ENCODE measurements at places on chromosomes 13 and 19. TPM values are rescaled to one million over a fixed set of nuclear protein-coding genes. Genes with fewer than 3 reads are reported as not detected.

Gene THAP8
- 5.4 TPM for total RNA-seq

Gene PSG2
- not detected for total RNA-seq

DNA sequence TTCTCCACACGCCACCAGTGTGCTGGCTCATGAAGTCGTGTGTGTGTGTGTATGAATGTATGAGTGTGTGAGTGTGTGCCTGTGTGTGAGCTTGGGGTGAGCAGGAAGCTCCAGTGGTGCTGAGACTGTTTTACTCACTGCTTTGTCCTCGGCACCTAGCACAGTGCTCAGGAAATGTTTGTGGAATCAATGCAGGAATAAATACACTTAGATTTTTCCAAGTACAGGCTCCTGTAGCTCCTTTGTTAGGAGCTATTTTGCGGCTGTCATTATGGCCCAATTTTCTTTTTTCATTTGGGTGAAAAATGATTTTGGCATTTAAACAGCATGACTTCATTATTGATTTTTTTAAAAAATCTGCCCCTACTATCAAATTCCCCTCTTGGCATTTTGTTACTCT is 193.5 kb upstream of the KL start:
- no peak overlapping the region for H3K4me3 ChIP-seq
- no peak overlapping the region for H3K27ac ChIP-seq
- H3K4me1 ChIP-seq = peaks cover 4% of the 10 kb centered on the region
- no peaks in the 10 kb centered on the region for H3K27me3 ChIP-seq

Gene LRP3
- total RNA-seq = 39.4 TPM

Gene CEACAM7
- total RNA-seq = 0.43 TPM

DNA sequence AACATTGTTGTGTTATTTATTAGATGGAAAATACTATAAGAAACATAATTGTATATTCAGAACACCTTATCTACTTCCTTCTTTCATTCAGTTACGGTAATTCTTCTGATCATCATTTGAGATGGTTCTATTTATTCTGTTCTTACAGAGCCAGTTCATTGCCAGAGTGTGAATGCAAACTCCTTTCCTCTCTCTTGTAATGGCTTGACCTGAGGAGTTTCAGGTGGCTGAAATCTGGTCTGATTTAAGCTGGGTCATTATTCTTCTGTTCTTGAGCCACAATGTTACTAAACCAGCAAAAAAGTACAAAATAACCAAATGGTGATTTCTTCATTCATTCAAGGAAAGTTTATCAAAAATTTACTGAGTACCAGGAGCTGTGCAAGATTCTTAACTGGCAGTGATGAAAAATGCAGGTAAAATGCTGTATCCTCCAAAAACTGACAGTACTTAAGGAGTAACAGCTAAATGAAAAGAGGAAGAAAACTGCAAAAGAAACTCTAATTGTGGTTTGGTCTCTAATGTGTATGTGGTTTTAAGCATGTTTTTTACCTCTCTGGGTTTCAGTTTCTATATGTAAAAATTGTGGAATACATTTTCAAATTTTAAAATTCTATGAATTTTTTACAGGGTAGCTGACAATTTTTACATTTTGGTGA is 182.4 kb upstream of the UFM1 start:
- no peak overlapping the region for H3K27ac ChIP-seq
- H3K4me3 ChIP-seq = no peak overlapping the region
- H3K4me1 ChIP-seq = no peaks in the 10 kb centered on the region

Gene ONECUT3
- total RNA-seq = not detected

DNA sequence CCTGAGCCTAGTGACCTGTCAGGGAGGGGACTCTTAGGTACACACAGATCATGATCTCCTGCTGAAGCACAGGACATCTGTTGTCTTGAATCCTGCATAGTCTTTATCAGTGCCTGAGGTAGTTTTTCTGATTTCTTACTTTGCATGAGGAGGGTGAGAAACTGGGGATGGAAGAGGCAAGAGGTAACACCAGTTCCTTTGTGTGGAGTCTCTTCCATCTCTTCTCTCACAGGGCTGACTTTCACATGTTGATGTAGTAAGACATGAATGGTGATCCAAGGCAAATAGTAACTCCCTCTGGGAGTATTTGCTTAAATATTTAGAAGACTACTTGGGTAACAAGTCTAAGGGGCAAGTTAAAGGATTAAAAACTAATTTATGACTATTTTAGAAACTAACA is 9.5 kb downstream of the NBEA start:
- H3K4me3 ChIP-seq = no peak overlapping the region
- no peaks in the 10 kb centered on the region for H3K4me1 ChIP-seq
- no peaks in the 10 kb centered on the region for H3K36me3 ChIP-seq
- no peak overlapping the region for H3K27ac ChIP-seq
- no peaks in the 10 kb centered on the region for H3K27me3 ChIP-seq

- H3K4me1 ChIP-seq = peaks cover 27% of the 10 kb centered on the region
- no peaks in the 10 kb centered on the region for H3K27me3 ChIP-seq
- H3K36me3 ChIP-seq = peaks cover 33% of the 10 kb centered on the region
- no peak for DNase-seq
- H3K27ac ChIP-seq = peak overlapping the region; percentile 95
Measured at GRCh38 chr19:39970425-39970674, 615 bp upstream of the PSMC4 start.

DNA sequence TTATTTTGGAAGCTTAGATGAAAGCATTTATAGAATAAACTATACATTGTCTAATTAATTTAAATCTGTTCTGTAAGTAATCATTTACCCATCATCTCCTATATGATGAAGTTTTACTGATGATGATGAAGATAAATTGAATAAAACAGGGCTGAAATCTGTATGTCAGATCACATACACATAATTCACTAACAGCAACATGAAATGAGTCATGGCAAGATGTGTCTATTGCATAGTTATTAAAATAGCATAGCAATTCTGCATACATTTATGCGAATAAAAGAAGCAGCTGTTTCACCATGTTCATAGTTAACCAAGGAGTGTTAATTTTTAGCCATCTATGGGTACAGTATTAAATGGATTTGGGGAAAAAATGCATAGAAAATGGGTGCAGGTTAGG is 424.9 kb downstream of the LIG4 start:
- no peaks in the 10 kb centered on the region for H3K27me3 ChIP-seq
- H3K4me1 ChIP-seq = no peaks in the 10 kb centered on the region
- no peak overlapping the region for H3K4me3 ChIP-seq
- no peak for DNase-seq
- no peak overlapping the region for H3K27ac ChIP-seq

GRCh38 chr19:1818549-1819195 is 6.6 kb upstream of the ATP8B3 start:
- H3K4me1 ChIP-seq = no peaks in the 10 kb centered on the region
- peaks cover 60% of the 10 kb centered on the region for H3K36me3 ChIP-seq
- H3K4me3 ChIP-seq = no peak overlapping the region
- no peak for DNase-seq
- H3K27ac ChIP-seq = no peak overlapping the region
- no peaks in the 10 kb centered on the region for H3K27me3 ChIP-seq

DNA sequence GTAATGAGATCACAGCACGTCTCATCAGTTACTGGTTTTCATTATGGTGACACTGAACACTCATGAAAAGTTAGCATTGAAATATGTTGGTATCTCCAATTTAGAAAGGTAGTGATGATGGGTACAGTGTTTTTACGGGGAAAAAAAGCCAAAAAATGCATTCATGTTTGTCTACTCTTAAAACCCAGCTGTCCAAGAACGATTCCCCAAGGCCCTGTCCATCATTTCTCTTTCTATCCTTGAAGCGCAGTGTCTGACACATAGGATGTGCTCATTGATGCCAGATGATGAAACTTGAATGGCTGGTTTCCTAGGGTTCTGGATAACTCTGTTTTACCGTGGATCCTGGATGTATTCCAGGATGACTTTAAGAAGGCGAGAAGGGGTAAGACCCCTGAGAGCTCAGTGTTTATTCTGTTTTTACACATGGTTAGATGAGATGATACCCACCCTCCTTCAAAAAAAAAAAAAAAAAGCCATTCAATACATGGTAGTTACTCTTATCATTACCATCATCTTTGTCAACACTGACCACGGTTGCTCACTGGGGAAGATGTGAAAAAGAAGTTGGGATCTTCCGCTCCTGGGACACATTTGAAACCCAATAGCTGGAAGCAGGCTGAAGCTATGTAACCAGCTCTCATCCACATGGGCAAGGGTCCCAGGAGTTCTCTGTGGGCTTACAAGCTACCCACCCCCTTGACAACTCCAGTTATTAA is 22.5 kb downstream of the SERP2 start:
- no peaks in the 10 kb centered on the region for H3K4me1 ChIP-seq
- DNase-seq = no peak
- no peak overlapping the region for H3K27ac ChIP-seq

Gene TYROBP
- not detected for total RNA-seq

- DNase-seq = peak; percentile 38
- no peak overlapping the region for H3K4me3 ChIP-seq
- H3K36me3 ChIP-seq = no peaks in the 10 kb centered on the region
- H3K27me3 ChIP-seq = peaks cover under 1% of the 10 kb centered on the region
- H3K27ac ChIP-seq = no peak overlapping the region
- no peaks in the 10 kb centered on the region for H3K4me1 ChIP-seq
Measured at GRCh38 chr13:91381371-91381770, 17.1 kb upstream of the GPC5 start.

GRCh38 chr13:111017755-111018459 is 97.2 kb upstream of the ARHGEF7 start:
- H3K4me1 ChIP-seq = no peaks in the 10 kb centered on the region
- no peak overlapping the region for H3K4me3 ChIP-seq
- no peak for DNase-seq
- H3K27me3 ChIP-seq = no peaks in the 10 kb centered on the region

DNA sequence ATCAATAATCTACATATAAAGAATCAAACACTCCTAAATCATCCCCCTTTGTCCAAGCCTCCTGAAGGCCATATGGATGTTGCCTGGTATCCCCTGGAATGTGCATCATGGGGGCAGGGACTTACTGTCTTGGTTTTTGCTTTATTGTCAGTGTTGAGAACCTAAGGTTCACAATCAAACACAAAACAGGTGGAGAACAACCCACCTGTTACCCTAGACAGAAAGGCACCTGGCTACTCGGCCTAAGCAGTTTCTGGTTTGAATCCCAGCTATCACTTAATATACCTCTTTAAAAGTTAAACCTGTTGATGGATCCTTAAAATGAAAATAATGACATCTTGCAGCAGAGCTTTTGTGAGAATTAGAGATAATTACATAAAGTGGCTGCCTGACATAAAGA is 68.9 kb downstream of the DCLK1 start:
- DNase-seq = no peak
- H3K4me1 ChIP-seq = peaks cover 12% of the 10 kb centered on the region
- no peaks in the 10 kb centered on the region for H3K36me3 ChIP-seq
- no peaks in the 10 kb centered on the region for H3K27me3 ChIP-seq

DNA sequence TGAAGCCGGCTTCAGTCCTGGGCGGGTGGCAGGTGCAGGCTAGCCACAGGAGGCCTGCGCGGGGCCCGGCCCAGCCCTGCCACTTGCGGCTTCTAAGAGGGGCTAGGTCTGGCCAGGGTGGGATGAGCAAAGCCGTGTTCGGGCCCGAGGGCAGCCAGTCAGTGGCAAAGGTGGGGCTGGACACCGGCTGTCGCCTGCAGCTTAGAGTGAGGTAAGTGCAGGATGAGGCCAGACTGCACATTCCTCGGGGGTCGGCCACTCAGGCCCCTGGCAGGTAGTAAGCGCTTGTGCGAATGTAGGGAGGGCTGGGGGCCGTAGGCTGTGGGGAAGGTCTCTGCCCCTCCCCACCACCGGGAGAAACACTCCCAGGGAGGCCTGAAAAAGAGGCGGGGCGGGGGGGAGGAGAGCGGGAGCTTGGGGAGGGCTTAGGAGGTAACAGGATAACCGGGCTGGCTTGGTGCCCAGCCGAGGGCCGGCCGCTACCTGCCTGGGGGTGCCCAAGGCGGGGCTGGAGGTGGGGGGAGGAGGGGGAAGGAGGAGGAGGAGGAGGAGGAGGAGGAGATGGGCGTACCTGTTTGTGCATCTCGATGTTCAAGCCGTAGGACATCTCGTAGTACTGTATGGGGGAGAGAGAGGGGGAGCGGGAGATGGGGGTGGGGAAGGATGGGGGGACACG is 6.4 kb downstream of the TLE5 start:
- H3K27ac ChIP-seq = peak overlapping the region; percentile 63
- peaks cover 16% of the 10 kb centered on the region for H3K4me1 ChIP-seq
- H3K4me3 ChIP-seq = no peak overlapping the region
- H3K27me3 ChIP-seq = no peaks in the 10 kb centered on the region
- DNase-seq = no peak

Gene DIS3
- total RNA-seq = 43.2 TPM

DNA sequence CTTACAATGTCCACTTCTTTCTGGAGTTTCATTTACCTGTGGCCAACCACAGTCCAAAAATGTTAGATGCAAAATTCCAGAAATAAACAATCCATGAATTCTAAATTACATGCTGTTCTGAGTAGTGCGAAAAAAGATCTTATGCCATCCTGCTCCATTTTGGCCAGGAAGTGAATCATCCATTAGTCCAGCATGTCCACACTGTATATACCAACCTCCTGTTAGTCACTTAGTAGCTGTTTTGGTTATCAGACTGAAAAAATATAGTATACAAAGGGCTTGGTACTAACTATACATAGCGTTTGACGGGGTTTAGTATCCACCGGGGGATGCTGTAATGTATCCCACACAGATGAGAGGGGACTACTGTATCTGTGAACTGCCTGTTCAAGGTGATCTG is 618.0 kb upstream of the ARGLU1 start:
- DNase-seq = no peak
- no peak overlapping the region for H3K4me3 ChIP-seq
- H3K4me1 ChIP-seq = no peaks in the 10 kb centered on the region
- H3K27me3 ChIP-seq = no peaks in the 10 kb centered on the region
- H3K27ac ChIP-seq = no peak overlapping the region

Gene SBK2
- total RNA-seq = not detected

- no peaks in the 10 kb centered on the region for H3K27me3 ChIP-seq
- peaks cover 15% of the 10 kb centered on the region for H3K4me1 ChIP-seq
- DNase-seq = no peak
- peak overlapping the region; percentile 83 for H3K27ac ChIP-seq
- H3K4me3 ChIP-seq = peak overlapping the region; percentile 100
Measured at GRCh38 chr19:34366738-34367623, 2.0 kb downstream of the GPI start.

DNA sequence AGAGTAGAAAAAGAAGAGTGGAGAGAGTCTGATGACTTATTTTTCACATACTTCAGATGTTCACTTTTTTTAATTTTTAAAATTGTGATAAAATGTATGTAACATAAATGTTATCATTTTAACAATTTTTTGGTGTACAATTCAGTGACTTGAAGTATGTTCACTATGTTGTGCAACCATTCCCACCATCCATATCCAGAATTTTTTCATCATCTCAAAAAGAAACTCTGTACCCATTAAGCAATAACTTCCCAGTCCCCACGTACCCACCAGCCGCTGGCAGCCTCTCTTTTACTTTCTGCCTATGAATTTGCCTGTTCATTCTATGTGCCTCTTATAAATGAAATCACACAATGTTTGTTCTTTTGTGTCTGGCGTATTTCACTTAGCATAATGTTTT is 43.3 kb downstream of the SKA3 start:
- H3K27ac ChIP-seq = no peak overlapping the region
- DNase-seq = no peak
- no peak overlapping the region for H3K4me3 ChIP-seq
- no peaks in the 10 kb centered on the region for H3K36me3 ChIP-seq

Gene ZNF808
- 15.1 TPM for total RNA-seq

Data from A673 (cell line).